Activated naive CD4-positive, alpha-beta T cell treated with Interleukin-2 at 50 U/mL for 16 hours (primary cell): ENCODE measurements at places on chromosomes 3 and 15.
A peak's percentile ranks its signal among the peaks of the same experiment; 100 is the strongest.

DNA sequence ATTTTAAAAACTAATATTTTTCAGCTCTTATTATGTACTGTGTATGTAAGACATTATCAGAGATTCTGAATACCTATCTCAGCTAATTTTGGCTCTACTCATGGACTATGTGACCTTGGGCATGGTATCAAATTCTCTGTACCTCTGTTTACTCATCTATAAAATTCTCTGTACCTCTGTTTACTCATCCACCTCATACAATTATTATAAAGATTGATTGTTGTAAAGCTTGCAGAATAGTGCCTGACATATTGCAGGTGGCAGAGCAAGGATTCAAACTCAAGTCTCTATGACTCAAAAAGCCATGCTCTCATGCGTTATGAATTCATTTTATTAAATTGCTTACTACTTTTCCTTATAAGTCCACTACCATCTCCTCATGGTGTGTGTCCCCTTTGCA, 151.9 kb upstream of the ARL6 start:
- no peak for DNase-seq

- no peak for DNase-seq
Observed at GRCh38 chr15:84924077-84924731, 39.7 kb downstream of the SLC28A1 start.

DNA sequence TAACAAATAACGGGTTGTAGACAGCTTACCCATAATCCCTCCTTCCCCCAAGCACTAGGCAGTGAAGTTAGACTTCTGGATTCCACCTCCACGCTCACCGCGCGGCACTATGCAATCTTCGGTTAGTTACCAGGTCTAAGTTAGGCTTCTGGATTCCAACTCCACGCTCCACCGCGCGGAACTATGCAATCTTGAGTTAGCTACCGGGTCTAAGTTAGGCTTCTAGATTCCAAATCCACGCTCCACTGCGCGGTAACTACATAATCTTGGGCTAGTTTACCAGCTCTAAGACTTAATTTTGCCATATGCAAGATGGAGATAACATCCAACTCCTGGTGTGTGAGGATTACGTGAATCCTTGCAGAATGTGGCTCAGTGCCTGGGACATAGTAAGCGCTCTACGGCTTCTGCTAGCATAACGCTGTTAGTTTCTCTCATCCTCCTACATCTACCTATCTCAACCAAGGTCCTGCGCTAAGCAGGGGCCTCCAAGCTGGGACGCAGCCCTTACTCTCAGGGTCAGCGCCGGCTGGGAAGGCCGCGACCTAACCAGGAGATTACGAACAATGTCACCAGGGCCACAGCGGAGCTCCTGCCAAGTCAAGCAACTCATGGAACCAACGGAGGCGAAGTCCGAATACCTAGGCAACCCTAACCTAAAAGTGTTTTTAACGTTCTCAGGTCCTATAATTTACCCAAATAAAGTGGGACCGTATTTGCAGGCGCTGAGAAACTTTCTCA, 497 bp upstream of the RPLP1 start:
- DNase-seq = peak; percentile 27

- no peak for DNase-seq
Observed at GRCh38 chr15:80211976-80212375, 40.0 kb downstream of the CTXND1 start.

GRCh38 chr15:26081758-26082220, 218.7 kb upstream of the ATP10A start:
- DNase-seq = no peak

- DNase-seq = no peak
Observed at GRCh38 chr3:182978387-182978786, 2.0 kb downstream of the DCUN1D1 start.

DNA sequence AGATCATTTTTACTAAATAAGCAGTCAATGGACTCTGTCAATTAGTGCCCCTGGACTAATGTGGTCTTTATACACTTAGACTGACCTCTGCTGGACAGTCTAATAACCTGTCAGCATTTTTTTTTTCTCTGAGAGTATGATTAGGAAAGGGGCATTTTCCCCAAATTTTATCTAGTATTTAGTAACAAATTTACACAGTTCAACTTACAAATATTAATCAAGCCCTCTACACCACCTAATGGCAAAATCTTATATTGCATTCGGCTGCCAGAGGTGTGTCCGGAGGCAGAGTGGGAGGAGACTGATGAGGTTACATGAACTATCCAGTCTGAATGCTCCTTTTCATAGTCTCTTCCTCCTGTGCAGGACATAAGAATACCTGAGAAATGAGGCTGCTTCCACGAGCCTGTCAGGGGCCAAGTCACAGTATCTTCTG, 36.0 kb upstream of the COLQ start:
- DNase-seq = peak; percentile 57

DNA sequence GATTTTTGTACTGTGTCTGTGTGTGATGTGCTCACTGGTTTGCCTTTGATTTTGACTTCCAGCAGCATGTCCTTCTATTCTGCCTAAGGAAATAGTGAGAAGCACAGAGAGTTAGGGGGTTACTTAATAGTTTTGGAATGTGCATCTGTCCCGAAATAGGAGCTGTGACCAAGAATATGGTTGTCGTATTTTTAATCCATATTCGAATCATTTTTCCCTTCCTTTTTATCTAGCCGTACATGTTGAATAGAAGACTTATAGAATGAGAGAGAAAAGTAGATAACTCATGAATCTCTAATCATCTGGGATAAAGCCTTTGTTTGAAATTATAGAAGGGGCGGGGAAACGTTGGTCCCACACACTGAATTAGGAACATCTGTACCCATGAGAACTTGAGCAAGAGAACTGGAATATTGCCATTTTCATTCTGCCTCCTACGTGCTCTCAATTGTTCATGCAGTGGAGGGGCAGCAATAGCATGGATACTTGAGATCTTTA, 23.6 kb downstream of the CRTC3 start:
- DNase-seq = no peak

- no peak for DNase-seq
Observed at GRCh38 chr3:16329036-16329825, 64.2 kb downstream of the OXNAD1 start.

GRCh38 chr3:99951701-99952100, 134.0 kb downstream of the CMSS1 start:
- no peak for DNase-seq

DNA sequence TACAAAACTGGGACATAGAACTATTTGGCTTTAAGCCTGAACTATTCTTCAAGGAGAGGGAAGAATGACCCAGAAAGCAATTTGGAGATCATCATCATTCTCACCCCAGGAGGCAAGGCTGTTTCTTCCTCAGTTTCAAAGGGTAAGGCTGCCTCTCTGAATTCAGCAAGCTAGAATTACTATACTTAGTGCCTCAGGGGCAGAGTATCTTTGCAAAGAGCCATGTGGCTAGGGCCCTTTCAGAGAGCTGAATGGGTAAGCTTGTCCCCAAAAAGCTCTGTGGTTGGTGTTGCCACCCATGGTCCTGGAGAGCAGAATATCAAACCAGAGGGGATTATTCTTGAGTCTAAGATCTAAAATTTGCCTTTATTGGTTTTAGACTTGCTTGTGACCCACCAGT, 720.3 kb upstream of the ARPP21 start:
- DNase-seq = no peak

GRCh38 chr3:98188545-98188944, 22.0 kb downstream of the OR5H15 start:
- DNase-seq = no peak

DNA sequence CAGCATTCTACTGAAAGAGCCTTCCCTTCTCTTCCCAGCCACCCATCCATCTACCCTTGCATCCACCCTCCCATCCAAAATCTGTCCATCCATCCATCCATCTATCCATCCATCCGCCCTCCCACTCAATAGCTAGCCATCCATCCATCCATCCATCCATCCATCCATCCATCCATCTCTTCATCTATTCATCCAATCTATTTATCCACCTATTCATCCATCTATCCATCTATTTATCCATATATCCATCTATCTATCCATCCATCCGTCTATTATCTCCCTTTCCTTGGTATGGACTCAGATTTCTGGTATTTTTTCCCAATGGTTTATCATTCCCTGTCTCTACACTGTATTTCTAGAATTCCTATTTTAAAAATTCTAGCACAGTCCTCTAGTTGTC, 46.1 kb upstream of the PPARG start:
- no peak for DNase-seq

DNA sequence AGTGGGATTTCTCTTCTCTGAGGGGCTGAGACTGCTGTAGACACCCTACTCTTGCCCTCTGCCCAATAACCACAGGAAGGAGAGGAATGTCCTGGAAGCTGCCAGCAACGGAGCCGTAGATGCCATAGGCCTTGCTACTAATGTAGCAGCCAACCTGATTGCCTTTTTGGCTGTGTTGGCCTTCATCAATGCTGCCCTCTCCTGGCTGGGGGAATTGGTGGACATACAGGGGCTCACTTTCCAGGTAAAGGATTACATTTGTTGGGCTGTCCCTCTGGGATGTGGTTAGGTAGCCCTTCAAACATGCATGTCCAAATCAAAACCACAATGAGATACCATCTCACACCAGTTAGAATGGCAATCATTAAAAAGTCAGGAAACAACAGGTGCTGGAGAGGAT, 16.1 kb downstream of the SLC28A2 start:
- peak; percentile 6 for DNase-seq

DNA sequence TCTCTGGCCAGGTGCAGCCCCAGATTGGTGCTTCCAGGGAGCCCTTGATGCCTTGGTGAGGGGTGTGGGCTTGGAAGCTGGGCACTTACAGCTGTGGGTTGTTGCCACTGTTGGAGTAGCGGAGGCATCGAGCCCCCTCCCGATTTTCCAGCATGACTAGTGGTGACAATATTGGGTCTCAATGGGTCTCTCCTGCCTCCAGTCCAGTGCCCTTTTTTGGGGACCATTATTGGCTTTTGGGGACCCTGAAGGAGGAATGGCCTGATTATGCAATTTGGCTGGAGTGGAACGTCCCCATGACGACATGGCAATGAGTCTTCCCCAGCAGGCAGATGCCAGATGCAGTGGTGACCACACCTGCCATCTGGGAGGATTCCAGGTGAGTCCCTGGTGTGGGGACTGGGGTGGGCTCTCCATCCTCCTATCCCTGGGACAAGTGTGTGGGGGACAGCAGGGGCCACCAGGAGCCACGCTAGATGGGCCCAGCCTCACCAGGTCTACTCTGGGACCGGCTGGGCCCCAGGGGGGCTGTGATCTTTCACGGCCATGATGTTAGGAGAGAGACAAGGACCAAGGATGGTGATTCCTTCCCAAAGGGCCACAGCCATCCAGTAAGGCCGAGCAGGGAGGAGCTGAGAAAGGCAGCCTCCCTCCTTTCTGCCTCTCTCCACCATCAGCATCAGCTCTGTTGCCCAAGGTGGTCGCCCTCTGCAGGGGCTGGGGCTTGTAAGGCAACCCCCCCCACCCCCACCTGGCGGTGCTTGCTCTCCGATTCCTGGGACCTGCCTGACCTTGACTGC, 196.8 kb downstream of the GOLGA6L6 start:
- DNase-seq = no peak

DNA sequence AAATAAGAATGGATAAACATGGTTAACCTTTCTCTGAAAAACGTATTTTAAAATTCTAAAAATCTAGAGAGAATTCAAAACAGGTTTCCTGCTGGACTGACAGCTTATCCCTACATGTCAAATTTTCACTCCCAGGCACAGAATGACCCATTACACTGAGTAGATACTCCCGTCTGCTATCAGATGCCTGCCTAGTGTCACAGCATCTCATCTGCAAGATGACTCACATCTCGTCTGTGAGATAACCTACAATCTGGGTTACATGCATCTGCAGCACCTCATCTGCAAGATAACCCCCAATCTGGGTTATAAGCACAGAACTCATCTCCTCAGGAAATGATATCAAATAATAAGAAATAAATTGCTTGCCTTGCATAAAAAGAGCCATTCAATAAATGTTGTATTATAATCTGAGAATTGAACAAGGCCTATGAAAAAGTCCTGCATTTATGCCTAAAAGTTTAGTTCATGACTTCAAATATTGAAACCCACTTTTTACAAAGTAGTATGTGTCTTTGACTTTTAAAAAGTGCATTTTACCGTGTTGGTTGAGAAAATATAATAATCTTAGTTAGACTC, 188.3 kb upstream of the THBS1 start:
- no peak for DNase-seq

DNA sequence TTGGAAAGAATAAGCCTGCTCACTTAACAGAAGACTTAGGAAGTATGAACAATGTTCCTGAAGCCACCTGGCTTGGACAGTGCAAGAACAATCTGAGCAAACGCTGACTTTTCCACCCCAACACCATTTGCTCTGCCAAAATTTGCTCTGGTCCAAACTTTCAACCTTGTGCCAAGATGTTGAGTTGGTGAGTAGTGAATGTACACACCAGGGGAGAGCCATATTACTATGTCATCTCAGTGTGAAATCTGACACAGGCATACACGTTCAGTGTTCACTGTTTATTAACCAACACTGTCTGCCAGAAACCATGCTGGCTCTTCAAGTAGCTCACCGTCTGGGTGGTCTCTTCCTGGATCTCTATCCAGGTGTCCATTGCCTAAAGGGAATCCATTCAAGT, 152.9 kb upstream of the LPP start:
- DNase-seq = no peak

- no peak for DNase-seq
Observed at GRCh38 chr3:145739926-145740325, 421.1 kb downstream of the PLOD2 start.

- no peak for DNase-seq
Observed at GRCh38 chr3:171342783-171343420, 117.3 kb downstream of the TNIK start.

DNA sequence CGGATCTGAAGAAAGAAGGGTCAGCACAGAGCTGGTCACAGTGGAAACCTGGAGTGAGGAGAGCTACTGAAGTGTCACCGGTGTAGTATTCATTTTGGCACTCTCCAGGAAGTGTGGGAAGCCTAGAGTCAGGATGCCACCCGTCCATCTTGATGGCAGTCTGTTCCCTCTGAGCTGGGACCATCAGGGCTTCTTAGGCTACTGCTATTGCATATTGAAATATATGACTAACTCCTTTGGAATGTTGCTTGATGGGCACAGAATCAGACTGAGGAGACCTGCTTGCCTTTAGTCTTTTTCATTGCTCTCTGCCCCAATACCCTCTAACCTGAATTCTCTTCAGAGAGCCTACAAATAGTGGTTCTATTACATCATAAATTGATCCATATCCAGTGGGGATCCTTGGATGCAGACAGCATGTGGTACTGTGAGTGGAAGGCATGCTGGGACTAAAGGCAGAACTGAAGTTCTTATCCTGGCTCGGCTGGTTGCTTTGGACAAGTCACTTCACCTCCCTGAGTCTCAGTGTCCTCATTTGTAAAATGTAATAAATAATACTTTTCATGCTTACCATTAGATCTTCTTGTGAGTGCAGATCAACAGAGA, 143.5 kb downstream of the PDE8A start:
- no peak for DNase-seq

- no peak for DNase-seq
Observed at GRCh38 chr3:146184241-146185015, 23.4 kb upstream of the PLOD2 start.

GRCh38 chr15:99210334-99210733, 39.0 kb downstream of the TTC23 start:
- no peak for DNase-seq

- no peak for DNase-seq
Observed at GRCh38 chr15:63918317-63918672, 84.5 kb upstream of the HERC1 start.
